Esophagus muscularis mucosa (tissue), 4 donors: ENCODE measurements at places on chromosomes 6 and 20. TPM values are rescaled to one million over a fixed set of nuclear protein-coding genes. Genes with fewer than 3 reads are reported as not detected.

GRCh38 chr20:35517125-35517524 is 12.3 kb downstream of the C20orf173 start:
- no peak for DNase-seq

DNA sequence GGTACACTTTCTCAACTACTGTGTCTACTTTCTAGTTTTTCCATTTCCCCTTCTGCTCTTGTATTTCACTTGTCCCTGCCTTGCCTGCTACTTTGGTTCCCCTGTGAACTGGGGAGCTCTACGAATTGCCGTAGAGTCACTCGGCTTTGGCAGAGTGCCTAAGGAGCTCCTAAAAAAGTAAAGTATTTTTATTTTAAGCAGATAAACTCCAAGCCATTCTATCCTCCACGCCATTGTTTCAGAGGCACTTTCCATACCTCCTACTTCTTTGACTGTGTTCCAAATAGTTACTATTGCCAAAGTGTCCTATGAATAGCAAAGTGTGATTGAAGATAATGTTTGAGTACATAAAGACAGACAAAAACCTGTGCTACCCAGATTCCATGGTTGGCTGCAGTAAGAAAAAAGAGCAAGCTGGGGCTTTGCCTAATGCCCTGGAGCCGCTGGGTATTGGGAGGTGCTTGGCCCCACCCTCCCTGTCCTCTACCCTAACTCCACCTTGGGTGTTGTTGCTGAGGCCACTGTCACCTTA is 5.1 kb upstream of the MBOAT1 start:
- DNase-seq, result no peak

GRCh38 chr6:12911427-12911826 is 194.9 kb downstream of the PHACTR1 start:
- no peak for DNase-seq

The TFAP2A gene
- total RNA-seq, result 1.3 TPM

The NUP43 gene
- total RNA-seq, result 9.2 TPM

The MOG gene
- total RNA-seq, result not detected

DNA sequence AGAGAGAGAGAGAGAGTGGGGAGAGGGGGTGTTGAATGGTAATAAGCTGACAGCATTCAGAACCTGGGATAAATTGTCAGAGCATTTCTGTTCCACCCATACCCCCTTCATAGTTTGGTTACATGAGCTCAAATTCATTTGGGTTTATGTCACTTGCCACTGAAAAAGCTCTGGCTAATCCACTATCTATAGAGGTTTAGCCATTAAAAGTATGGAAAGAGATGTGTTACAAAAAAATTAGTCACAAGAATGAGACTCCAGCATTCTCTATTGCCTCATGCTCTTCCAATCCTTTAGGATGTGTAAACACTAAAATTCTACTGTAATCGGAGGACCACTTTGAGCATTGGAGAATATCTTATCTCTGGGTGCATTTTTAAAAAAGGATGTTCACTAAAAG is 297.6 kb upstream of the TCF21 start:
- DNase-seq, result no peak

DNA sequence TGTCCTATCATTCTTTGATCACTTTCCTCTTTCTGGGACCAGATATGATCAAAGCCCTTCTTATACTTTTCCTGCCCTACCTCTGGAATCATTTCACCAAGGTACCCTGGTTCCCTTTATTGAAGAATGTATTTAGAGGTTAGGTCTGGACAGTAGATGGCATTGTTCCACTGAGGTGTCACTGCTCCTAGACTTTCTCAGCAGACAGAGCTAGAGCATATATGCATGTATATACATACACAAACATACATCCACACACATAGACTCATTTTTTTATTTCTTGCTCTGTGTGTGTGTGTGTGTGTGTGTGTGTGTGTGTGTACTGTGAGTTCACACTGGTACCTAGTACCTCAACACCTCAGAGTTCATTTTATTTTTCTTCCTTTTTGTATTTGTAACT is 40.9 kb downstream of the PTPRA start:
- DNase-seq, result no peak

GRCh38 chr6:6750594-6751265 is 162.2 kb downstream of the LY86 start:
- no peak for DNase-seq

The DPPA5 gene
- total RNA-seq, result not detected

DNA sequence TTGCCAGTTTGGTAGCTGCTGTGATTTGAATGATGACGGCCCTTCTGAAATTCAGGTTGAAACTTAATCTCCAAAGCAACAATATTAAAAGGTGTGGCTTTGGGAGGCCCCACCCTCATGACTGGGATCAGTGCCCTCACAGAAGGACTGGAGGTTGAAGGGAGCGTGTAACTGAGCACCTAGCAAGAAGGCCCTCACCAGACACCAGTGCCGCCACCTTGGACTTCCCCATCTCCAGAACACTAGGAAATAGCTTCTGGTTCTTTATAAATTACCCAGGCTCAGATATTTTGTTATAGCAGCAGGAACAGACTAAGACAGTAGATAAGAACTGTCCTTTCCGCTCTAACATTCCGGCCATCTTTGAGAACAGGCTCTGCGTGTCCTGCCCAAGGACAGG is 243.1 kb downstream of the DLL1 start:
- no peak for DNase-seq

The OTOR gene
- not detected for total RNA-seq

DNA sequence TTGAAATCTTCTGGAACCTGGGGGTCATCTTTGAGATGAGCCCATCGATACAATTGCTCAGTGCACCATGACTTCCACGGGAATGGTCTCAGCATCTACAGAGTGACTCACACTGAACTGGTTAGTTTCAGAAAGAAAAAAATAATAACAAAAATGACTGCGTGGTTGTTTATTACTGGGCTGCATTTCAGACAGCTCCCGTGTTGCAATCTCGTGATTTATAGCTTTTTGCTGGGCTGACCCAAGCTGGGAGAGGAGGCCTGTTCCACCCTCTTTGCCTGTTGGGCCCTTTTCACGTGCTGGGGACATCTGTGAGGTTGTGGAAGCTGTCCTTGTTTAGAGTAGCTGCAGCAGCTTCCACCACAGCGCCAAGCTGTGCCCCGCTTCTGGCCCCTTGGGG is 225.5 kb downstream of the BMP7 start:
- DNase-seq, result no peak

DNA sequence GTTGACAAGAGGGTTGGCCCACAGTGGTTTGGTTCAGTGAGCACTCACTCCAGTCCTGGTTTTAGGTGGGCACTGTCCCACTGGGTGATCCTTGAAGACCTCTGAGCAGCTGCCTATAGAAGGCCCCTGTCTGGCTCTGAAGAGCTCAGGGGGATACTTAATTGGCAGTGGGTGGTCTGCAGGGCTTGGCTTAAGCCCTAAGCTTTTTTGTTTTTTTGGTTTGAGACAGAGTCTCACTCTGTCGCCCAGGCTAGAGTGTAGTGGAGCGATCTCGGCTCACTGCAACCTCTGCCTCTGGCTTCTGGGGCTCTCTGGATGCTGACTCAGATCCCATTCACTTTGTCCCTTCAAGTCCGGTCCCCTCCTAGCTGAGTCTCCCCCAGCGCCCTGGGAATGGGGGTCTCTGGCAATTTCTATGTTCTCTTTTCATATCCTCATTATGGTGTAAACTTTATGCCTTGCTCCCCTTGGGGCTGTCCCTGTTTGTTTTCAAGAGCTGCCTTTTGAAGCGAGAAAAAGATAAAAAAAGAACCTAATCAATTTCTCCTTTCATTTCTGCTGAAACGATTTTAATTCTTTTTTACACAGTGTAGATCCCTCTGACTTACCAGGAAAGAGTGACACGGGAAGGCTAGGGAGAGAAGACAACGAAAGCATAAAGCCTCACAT is 12.2 kb upstream of the KCNG1 start:
- no peak for DNase-seq

- no peak for DNase-seq
These were observed 20.1 kb downstream of the ZNF831 start for GRCh38 chr20:59183751-59184150.

DNA sequence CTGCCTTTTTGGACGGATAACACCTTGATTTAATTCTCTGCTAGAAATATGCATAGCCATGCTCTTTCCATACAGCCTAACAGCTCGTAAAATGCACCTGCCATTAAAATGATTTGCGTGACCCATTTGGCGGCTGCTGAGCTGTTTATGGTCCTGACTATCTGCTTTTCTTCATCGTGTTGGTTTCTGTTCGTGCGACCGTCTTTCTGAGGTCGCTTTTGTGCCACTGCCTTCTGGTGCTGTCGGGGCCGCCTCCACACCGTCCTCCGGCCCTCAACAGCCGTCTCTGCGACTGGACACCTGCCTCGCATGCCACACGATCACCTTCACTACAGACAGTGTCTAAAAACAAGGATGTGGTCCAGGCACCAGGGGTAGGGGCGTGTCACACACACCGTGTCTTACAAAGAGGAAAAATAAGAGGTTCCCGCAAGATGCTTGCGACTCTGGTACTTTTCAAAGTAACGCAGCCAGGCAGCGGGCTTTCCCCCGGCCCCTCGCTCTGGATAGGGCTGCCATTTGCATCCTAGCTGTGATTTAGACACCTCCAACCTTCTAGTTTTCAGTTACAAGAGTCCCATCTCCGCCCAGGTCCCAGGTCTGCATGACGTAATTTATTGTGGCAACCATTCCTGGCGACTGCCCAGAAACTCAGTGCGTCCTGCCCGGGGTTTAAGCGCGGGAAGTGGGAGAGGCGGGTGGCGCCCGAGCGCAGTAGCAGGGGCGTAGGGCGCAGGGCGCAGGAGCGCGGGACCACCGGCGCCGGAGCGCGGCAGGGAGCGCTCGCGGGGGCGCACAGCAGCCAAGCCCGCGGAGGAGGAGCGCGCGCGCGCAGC is at the start of gene STMND1:
Gene STMND1 (plus strand): TSS at position 629 of the 836 bp plus-strand sequence. CDS start 208 bp downstream, outside the sequence.
- no peak for DNase-seq

DNA sequence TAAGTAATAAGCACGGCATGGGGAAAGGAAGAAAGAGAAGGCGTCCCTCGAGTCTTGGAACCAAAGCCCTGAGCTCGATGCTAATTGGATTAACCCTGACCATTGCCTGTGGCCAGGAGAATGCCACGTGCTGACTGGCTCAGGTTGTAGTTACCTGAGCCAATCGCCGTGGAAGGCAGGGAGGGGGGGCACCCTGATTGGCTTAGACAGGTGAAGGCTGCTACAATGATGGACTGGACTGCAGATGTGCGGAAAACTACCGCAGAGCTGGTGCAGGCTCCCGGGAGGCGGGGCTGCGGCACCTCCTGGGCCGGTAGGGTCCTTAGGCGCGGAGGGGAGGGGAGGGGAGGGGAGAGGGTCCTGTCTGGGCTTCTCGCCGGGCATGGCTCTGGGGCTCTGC is 121.3 kb downstream of the TFAP2C start:
- DNase-seq, result no peak

DNA sequence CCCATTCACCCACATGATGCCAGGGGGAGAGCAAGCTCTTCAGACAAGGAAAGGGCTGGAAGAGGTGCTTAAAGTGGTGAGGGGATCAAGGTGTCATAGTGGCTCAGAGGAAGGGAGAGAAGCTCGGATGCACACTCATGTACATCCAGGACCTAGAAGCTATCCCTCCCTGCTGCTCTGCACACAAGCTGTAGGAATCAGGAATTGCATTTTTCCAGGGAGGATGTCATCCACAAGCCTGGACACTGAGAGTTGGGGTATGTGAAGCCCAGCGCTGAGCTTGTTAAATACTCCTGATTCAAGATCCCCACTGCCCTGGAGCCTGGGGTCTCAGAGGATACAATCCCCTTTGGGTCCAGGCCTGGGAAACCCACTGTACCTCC is 85.8 kb upstream of the CCDC167 start:
- no peak for DNase-seq

DNA sequence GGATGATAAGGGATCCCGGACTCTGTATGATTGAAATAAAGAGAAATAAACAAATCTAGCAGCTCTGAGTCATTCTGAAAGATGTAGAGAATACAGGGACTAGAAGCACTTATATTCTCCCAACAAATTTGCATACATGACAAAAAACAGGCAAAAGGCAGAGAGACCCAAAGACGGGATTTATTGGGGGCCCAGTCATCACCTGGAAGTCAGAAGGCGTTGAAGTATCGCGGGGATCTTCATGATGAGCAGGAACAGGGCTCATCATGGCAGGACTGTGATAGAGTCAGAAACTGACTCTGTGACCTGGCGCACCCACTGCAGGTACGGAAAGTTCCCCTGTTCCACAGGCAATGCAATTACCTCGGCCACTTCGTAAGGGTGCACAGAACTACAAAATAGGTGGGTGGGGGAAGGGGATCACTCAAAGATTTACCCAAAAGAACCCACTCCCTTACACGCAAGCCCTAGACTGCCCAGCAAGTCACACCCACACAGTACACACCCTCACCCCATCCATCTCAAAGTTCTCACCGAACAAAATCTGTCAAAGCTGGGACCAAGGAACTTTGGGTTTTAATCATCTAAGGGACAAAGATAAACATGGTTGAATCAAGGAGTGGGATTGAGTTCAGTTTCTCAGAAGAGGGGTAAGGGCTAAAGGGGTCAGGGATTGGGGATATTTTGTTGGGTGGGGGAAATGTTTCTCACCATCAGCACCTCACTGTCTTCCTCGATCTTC is 1.4 kb downstream of the CUTA start:
- no peak for DNase-seq

DNA sequence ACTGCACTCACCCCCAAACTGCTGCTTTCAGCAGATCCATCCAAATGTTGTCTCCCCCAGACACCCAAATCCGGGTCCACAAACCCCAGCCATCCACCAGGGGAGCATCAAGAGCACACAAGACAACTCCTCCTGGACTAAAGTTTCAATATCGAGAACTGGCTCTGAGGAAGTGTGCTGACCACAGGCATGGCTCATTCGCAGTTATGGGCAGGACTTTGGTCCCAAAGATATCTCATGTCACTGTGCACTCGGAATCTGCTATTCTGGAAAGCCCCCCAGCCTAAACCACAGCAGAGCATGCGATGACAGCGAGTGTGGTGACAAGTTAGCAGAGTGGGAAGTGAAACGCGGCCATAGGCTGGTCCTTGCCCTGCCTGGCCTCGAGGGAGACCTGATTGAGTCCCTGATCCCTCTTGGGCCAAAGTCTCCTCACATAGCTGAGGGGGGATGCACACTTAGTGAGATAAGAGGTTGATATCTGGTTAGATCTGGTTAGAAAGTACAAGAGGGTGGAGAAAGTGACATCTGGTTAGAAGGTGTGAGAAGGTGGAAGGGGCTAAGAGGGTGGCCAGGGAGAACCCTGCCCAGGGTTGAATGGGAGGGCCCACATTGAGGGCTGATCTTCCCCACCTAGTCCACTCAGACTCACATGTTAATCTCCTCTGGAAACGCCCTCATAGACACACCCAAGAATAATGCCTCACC is 149.7 kb downstream of the MRPL14 start:
- no peak for DNase-seq
